Activated naive CD8-positive, alpha-beta T cell treated with anti-CD3 and anti-CD28 coated beads, Interleukin-2, amount 50 U/mL, for 16 hours (primary cell): ENCODE measurements at places on chromosomes 5 and 9.

GRCh38 chr5:168234133-168234532 is 57.3 kb upstream of the WWC1 start:
- DNase-seq, result no peak

DNA sequence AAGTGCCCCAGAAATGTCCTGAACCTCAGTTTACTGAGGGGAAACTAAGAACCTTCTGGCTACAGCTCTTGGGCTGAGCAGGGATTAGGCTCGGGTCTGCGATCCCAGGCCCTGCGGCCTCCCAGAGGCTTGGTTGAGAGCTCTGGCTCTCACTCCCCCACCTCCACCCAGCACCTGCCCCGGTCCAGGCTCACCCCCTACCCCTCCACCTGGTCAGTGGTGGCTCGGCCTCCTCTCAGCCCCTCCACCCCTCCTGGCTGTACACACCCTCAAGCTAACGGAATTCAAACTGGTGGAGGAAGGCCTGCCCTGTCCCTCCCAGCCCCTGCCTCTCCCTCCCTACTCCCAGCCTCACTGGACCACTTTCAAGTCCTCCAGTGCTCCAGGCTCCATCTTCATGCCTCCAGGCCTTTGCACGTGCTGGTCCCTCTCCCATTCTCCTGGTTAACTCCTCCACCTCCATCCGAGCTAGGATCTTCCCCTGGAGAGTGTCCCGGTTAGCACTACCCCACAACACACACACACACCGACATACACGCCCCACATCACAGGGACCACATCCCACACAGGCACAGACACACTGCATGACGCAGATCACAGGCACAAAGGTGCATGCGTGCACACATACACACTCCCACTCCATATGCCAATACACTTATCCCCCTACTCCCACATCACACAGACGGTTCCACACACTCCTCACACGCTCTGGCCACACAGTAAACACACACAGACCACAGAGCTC is 130.9 kb downstream of the C9orf50 start:
- DNase-seq, result no peak

- no peak for DNase-seq
Measured at GRCh38 chr9:36306471-36307306, 48.4 kb upstream of the GNE start.

DNA sequence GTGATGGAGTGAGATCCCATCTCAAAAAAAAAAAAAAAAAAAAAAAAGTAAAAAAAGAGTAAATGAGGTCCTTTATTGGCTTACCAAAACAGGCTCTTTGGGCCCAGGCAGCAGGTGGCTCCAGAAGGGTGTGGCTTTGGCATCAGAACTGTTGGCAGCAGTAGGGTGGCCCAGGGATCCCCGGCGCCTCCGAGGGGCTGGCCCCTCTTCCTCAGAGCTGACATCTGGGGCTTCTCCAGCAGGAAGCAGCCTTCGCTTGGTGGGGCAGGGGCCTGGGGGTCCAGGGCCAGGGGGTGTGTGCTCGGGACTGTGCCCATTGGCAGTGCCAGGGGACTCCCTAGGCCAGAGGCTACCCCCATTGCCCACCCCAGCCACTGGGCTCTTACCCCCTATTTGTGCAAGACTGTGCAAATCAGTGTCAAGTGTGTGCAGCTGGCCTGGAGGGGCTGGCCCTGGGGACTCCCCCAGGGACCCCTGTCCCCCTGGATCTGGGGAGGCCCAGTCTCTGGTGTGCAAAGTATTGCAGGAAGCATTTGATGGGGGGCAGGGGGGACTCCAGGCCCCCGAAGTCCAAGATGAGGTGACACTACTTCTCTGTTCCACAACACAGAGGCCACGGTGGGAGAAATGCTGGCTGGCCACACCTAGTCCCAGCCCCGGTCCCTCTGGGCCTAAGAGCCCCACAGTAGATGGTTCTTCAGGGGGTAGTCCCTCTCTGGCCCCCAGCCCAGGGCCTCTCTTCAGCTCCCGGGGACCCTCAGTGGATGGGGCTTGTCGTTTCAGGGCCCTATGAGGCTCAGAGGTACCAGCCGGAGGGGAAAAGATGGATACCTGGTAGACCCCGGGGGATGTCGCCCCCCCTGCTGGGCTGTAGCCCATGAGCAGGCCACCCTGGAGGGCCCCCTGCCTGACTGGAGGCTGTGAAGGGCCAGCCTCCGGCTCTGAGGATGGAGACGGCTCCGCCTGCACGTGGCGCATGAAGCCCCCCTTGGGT is 4.7 kb upstream of the STOML2 start:
- DNase-seq, result no peak

DNA sequence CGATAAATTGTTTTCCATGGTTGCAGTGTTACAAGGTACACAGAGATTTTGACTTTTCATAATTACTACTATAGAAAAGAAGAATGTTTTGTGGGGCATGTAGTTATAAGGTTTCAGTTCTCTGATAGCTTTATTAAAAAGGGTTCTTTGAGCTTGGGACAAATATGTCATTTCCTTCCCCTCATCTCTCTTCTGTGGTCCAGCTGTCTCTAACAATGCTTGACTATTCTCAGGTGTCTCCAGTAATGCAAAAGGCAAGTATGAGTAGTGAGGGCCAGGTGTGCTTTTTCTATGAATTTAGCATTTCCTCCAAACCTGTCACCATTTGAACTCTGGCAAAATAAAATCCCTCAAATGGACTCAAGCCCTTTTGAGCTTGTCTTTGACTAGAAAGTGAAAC is 84.3 kb downstream of the SLF1 start:
- no peak for DNase-seq

- DNase-seq, result no peak
Measured at GRCh38 chr5:42719034-42719433, 37.6 kb upstream of the CCDC152 start.

GRCh38 chr9:123238365-123238764 is 30.0 kb downstream of the STRBP start:
- no peak for DNase-seq

DNA sequence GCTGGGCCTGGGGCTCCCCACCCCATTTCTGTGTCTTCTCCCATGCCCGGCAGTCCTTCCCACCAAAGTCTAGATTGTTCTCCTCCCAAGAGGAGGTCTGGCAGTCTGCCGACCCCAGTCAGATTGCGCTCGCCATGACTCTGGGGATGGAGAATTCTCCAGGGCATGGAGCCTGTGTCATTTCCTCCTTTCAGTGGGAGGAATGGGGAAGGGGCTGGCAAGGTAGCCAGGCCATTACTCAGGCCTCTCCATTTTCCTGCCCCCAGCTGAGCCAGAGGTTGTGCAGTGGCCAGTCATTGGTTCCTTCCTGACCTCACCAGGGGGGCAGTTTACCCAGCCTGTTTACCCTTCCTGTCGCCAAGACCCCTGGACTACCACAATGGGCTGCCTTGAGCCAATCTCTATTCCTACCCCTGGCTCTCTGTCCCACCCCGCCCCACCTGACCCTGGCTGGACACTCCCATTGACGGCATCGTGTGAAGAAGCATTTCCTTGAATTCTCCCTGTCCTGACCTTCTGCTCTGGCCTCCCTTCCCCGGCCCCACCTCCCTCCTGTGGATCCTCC is 628 bp downstream of the SYNPO start:
- no peak for DNase-seq

- DNase-seq, result peak; percentile 52
Measured at GRCh38 chr9:19464764-19465585, 56.2 kb downstream of the ACER2 start.

DNA sequence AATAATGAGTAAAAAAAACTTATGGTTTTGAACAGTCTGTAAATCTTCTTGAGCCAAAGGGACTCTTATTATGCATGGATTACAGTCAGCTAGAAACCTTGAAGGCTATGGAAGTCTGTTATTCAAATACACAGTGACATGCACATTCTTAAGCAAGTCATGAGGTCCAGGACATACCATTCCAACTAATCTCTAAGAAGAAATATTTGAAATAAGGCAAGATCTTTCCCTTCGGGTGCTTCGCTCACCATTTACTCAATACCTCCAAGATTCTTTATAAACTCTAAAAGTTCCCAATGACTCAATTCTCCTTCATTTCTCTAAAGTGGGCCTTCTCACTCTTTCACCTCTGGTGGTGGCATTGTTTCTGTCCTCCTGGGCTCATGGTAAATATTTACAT is 811.0 kb downstream of the NR2F1-AS1 start:
- no peak for DNase-seq

DNA sequence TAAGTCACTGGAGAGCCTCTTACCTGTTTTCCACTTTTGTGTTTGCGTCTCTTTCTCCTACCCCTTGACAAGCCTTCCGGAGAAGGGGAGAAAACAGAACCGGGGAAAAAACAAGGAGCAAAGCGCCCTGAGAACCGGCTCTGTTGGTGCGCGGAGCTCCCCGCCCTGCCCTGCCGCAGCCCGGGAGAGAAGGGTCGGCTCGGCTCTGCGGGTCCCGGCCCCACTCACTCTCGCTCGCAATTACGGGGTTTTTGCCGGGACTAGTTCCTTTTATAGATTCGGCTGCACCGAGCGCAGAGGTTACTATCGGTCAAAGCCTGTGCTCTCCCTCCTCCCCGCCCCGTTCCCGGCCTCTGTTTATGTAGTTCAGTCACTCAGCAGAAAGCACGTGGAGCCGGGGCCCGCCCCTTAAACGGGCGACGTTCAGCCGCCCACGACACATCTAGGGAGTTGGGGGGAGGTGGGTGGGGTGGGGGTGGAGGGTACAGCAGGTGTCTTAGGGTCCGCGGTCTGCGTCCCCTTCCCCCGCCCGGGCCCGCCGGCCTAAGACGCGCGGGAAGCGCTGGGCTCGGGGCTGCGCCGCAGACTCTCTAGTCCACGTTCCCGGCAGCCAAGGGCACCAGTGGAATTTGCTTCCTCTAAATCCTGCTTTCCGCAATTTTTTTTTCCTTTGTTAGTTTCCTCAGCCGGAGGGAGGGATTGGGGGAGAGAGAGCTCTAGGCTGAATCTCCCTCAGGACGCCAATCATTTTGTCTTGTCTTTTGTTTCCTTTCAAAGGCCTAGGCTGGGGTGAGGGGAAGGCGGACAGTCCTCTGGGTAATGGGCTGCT is at the start of gene ABCA1:
ABCA1 (minus strand) TSS at position 244 of the 829 bp plus-strand sequence. CDS start 24,476 bp downstream, outside the sequence.
- DNase-seq, result peak; percentile 31

DNA sequence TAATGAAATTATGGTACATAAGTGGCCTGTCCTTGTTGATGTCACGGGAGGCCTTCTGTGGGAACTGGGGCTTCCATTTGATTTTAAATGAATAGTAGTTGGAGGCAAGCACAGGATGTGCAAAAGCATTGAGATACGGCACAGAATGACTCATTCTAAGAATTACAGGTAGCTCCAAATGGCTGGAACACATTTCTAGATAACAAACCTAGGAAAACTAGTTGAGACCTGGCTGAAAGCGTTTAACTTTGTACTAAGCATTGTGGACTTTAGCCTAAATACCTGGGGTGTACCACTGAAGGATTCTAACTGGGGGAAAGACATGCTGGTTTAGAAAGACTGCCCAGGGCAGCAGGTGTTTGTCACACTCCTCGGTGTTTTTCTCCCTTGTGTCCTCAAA is 9.4 kb downstream of the SKP2 start:
- DNase-seq, result no peak
